ENCODE measurements at places on chromosomes 6 and 20.

GRCh38 chr6:21984561-21984960 is 312.3 kb downstream of the PRL start:
- no peak for DNase-seq

- DNase-seq = no peak
Observed at GRCh38 chr6:131765804-131766135, 42.0 kb upstream of the ENPP1 start.

GRCh38 chr6:137708481-137708880 is 158.6 kb upstream of the TNFAIP3 start:
- DNase-seq = no peak

GRCh38 chr6:133637436-133637835 is 251.5 kb upstream of the TCF21 start:
- no peak for DNase-seq

GRCh38 chr6:113732384-113732966 is 124.7 kb upstream of the MARCKS start:
- DNase-seq = no peak

- DNase-seq = no peak
Observed at GRCh38 chr20:34907616-34908469, 31.4 kb downstream of the ACSS2 start.

GRCh38 chr20:840858-841567 is 7.5 kb downstream of the FAM110A start:
- DNase-seq = peak; percentile 10

DNA sequence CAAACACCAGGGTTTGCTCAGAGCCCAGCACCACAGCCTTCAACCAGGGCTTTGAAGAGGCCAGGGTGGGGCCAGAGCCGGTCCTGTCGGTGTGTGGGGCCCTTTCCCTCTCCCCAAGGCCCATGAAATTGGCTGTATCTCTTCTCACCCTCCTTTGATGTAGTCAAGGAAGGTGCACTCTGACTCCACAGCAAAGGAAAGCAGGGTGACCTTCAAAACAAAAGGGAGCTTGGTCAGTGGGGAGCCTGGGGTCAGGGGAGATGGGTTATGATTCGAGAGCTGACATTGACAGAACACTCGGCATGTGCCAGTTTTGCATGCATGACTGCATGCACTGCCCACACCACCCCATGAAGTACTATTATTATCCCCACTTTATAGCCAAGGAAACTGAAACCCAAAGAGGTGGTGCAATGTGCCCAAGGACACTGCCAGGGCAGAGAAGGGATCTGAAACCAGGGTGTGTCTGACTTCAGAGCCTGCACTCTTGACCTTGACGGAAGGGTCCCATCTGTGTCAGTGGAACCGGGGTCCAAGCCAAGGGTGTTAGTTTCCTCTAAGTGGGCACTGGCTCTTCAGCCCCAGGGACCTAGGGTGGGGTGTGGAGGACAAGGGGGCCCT is 55.4 kb downstream of the RAB44 start:
- no peak for DNase-seq

Data from activated naive CD4-positive, alpha-beta T cell (primary cell).